Pericardium fibroblast (primary cell): ENCODE measurements at places on chromosomes 4 and X. TPM values are rescaled to one million over a fixed set of nuclear protein-coding genes. Genes with fewer than 3 reads are reported as not detected.

NPY2R gene
- total RNA-seq, result 2.1 and 7.3 TPM in 2 replicates

MAOA gene
- 105 and 112 TPM in 2 replicates for total RNA-seq

KLHL13 gene
- total RNA-seq, result 1.1 and 1.5 TPM in 2 replicates

RTL9 gene
- 0.51 and 2.8 TPM in 2 replicates for total RNA-seq

POU3F4 gene
- not detected in 2 replicates for total RNA-seq

ARX gene
- total RNA-seq, result not detected in 2 replicates

SOD3 gene
- total RNA-seq, result 44.2 and 82.9 TPM in 2 replicates

MAGEB17 gene
- total RNA-seq, result not detected in 2 replicates
